ENCODE measurements at places on chromosomes 16 and 17.
A peak's percentile ranks its signal among the peaks of the same experiment; 100 is the strongest.

DNA sequence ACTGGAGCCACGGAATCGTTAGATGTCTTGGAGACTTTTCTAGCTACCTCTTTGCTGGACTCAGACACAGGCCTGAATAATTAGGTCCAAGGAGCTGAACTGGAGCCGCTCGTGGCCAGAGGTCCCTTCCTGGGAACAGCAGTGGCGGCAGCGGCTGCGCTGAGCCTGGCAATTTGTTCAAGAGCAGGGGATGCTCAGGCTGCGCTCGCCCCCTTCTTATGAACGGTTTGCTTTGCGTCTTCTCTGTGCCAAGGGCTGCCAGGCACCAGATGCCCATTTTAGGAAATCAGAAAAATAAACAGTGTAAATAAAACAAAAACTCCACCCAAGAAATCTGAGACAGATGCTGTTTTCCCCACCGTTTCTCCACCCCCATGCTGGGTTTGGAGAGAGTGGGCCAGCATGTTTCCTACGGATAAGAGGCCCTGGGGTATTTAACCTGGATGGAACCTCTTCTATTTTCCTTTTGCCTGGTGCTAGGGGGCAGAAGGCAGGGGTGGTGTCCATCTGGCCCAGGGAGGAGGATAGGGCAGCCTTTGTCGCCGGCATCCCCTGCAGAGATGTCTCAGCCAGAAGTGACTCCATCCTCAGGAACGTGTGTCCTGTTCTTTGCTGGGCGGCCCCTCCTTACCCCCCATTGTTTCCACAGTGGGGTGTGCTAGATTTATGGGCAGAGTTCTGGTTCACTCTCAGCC is 163.4 kb downstream of the SEC14L1 start:
- DNase-seq, result no peak

GRCh38 chr17:75738218-75738802 is 17.1 kb downstream of the ITGB4 start:
- no peak for DNase-seq

DNA sequence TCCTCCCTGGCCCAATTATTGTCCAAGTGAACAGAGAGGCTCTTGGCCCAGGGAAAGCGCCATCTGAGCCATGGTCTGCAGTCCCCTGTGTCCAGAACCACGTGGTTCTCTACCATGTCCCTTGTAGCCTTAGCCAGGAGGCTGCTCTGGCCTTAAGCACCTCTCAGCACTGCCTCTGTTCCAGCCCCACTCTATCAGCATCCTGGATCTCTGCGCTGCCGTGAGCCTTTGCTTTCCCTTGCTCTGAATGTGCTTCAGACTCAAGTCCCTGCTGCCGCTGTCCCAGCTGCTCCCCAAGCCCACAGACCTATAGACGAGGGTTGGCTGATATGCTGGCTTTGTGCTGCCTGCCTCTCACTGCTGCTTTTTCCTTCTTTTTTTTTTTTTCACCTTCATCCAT is 33.9 kb downstream of the CYB561 start:
- no peak for DNase-seq

DNA sequence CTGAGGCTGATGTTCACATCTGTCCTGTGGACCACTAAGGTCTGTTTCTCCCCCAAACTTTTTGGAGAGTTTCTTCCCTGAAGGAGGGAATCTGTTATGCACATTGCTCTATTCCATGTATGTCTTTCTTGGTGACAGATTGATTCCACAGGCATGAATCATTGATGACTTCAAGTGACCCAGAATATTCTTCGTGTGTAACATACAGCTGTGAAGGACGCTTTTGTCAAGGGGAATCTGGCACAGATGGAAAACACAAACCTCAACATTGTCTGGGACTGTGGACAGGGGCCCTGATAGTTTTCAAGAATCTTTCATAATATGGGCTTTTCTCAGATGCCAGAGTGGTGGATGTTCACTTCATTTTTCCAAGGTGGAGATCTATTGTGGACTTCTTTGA is 223.1 kb upstream of the MAF start:
- no peak for DNase-seq

GRCh38 chr16:72884037-72884436 is 163.9 kb downstream of the ZFHX3 start:
- no peak for DNase-seq

GRCh38 chr17:58032691-58033415 is 25.8 kb upstream of the SRSF1 start:
- DNase-seq, result no peak

DNA sequence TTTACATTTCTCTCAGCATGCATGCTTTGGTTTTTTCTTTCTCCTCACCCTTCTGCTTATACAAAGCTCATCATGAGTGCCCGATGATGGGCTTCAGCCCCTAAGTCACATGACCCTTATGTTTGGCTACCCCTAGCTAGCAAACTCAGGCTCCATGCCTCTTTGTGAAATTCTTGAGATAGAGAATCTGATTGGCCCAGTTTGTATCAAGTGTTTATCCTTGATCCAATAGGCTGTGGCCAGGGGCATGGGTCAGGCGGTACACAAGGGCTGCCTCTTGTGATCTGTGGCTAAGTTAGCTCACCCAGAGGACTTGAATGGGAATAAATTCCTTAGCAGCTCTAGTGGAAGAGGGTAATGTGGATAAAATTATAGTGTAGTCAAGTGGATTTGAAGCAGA is 11.5 kb upstream of the TOX3 start:
- DNase-seq, result no peak

GRCh38 chr16:3243882-3244281 is 8.9 kb upstream of the ZNF200 start:
- no peak for DNase-seq

DNA sequence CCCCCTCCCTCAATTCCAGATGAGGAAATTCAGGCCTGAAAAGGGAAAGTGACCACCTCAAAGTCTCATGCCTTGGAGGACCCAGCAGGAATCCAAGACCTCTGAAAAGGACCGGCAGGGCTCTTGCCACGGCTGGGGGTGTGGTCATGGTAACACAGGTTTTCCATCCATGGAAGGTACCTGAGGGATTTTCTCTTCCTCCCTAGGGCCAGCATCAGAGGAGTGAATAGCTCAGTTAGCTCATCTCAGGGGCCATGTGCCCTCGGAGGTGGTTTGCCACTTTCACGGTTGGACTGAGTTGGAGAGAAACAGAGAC is 1.3 kb downstream of the CIITA start:
- DNase-seq, result no peak

- no peak for DNase-seq
These were observed 2.6 kb downstream of the CANT1 start for GRCh38 chr17:79006794-79007503.

DNA sequence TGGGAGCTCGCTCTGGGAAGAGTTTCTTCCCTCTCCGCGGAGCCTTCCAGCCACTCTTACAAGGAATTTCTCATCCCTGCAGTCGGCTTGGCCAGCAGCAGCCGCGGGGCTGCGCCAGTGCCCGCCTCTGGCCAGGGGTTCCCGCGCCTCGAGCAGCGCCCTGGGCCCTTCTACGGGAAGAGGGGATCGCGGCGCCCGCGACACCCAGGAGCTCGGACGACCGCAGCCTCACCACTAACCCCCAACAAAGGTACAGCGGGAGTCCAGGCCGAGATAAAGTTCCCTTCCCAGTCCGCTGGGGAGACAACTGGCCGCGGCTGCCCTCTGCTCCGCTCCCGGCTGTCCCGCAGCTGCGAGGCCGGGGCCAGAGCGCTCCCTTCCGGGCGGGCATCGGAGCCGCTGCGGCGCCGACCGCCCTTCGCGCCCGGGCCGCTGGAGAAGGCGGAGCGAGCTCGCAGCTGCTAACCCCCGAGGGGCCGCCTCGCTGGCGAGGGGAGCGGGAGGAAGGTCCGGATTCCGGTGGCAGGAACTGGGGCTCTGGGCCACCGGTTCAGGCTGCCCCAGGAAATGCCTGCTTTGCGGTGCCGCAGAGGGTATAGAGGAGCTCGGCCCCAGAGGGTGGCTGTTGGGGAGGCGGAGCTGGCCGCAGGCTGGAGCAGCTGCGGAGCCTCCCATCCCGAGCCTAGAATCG is 3.6 kb upstream of the HS3ST3B1 start:
- no peak for DNase-seq

GRCh38 chr16:70746040-70746707 is 54.8 kb downstream of the VAC14 start:
- DNase-seq, result peak; percentile 68

DNA sequence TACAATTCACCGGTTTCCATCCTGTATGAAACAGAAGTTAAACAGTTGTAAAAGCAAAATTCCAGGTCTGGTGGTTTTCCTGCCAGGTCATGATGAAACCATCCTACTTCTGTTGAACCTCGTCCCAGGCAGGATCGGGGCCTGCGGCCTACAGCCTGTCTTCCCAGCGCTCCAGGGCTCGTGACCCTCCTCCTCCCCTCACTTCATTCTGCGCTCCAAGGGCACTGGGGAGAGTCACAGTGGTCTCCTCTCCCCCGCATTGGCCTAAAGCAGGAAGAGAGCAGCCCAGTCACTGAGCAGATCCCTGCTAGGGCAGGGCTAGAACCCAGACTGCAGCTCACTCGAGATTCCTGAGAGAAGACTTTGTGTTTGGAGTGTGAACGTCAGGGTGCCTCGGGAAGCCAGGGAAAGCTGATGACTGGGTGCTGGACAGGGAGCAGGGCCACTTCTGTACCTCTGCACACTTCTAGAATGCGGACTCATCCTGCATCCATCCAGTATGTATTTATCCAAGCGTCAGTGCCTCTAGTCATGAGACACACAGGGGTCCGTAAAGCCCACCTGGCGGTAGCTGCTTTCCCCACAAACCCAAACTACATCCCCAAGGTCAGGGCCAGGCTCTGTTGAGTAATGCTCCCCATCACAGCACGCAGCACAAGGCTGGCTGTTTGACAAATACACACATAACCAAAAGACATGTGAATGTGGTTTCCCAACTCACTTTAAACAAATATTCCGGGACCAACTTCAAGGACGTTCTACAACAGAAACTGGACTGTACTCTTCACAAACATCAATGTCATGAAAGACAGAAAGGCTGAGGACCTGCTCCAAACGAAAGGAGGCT is 1.7 kb upstream of the ITGAE start:
- DNase-seq, result peak; percentile 56

DNA sequence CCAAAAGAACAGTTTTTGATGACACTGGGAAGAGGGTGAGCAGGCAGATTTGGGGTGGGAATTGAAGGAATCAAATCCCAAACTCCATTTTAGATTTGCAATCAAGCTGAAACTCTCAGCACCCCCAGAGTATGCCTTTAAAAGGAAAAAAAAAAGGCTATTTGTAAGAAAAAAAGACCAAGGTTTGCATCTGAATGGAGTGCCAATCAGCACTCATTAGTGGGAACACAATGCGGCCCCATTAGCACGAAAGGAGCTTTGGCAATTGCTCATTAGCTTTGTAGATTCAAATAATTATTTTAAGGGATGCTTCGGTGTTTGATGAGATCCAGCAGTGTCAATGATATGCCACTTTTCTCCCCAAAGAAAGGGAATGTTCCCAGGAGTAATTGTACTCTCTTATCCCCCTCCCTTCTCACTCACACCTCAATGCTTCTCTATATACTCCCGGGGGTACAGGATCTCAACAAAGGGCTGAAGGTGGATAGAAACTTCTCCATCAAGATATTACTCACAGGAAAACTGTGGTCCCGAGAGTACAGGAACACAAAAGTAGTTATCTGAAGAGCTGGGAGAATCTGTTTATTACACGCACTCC is 32.2 kb downstream of the CHP2 start:
- DNase-seq, result no peak

DNA sequence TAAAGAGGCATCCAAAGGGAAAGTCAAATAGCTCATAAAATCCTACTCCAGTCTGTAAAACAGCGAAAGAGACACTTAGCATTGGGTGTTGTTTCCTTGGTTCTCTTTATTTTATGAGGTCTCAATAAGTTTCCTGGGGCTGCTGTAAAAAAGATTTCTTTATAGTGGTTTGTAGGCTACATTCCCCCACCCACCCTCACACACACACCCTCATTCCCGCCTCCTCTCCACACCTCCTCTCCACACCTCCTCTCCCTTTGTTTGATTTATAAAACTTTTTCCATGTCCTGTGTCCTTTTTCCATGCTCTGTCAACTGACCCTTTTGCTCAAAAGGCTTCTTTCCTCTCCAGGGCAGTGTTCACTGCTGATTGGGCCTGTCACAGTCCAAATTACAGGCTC is 178.9 kb upstream of the SOX9 start:
- DNase-seq, result no peak

GRCh38 chr17:51629232-51629631 is 368.9 kb downstream of the UTP18 start:
- no peak for DNase-seq

- DNase-seq, result no peak
These were observed 474 bp downstream of the CLN3 start for GRCh38 chr16:28491230-28491969.

- DNase-seq, result no peak
These were observed 94.9 kb downstream of the SLC39A11 start for GRCh38 chr17:72997559-72997958.

GRCh38 chr17:64502809-64503208 is 3.3 kb downstream of the DDX5 start:
- DNase-seq, result no peak

DNA sequence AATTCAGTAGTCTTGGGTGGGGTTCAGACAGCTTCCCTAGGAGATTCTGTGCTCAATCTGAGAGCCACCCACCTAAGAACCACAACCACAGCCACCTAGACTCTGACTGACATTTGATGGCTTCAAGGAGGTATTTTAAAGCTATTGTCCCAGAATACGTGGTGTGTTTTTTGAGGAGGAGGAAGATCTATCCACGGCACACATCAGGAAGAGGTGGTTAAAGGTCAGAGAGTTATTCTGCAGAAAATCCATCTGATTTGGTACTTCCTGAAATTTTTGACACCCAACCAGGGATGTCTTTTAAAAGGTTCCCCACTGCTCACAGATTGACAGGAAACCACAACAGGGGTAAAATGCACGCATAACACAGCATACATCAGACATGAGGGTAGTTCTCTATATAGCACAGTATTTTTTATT is 25.1 kb downstream of the SMARCE1 start:
- DNase-seq, result no peak

- no peak for DNase-seq
These were observed 17.7 kb downstream of the NCBP3 start for GRCh38 chr17:3828151-3828851.

- DNase-seq, result no peak
These were observed 35.8 kb downstream of the AKAP1 start for GRCh38 chr17:57120814-57121213.

Measured in GM04503 (cell line).